ENCODE measurements at places on chromosomes 12 and 14.

DNA sequence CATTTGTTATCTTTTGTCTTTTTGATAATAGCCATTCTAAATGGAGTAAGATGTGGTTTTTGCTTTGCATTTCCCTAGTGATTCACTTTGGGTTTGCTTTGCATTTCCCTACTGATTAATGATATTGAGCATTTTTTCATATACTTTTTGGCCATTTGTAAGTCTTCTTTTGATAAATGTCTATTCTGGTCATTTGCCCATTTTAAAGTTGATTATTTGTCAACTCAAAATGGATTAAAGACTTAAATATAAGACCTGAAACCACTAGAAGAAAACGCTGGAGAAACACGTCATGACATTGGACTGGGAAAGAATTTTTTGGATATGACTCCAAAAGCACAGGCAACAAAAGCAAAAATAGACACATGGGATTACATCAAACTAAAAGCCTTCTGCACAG is 148.0 kb downstream of the APAF1 start:
- no peak for DNase-seq

DNA sequence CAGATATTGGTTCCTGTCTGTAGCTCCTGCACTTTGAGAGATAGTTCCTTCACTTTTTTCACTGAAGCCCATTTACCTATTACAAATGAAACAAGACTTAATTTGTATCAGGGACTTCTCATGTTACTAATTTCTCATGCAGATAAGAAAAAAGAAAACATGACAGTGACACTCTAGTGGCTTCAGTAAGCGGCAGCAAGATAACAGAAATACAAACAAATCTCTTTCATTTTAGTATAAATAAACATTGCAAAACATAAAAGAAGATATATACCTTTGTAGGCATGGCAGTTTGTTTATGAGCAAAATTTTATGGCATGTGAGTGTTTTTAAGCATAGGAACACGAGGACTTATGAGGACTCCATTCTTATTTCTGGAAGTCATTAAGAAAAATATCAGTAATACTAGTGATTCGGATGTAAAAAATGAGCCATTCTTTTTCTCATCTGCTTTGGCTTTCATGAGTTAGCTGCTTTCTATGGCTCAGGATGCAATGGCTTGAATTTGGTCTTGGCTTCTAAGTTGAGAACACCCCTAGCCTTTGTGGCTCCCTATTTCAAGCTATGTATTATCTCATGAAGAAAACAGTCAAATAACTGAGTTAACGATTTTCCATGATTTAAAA is 310.1 kb upstream of the RGS6 start:
- no peak for DNase-seq

DNA sequence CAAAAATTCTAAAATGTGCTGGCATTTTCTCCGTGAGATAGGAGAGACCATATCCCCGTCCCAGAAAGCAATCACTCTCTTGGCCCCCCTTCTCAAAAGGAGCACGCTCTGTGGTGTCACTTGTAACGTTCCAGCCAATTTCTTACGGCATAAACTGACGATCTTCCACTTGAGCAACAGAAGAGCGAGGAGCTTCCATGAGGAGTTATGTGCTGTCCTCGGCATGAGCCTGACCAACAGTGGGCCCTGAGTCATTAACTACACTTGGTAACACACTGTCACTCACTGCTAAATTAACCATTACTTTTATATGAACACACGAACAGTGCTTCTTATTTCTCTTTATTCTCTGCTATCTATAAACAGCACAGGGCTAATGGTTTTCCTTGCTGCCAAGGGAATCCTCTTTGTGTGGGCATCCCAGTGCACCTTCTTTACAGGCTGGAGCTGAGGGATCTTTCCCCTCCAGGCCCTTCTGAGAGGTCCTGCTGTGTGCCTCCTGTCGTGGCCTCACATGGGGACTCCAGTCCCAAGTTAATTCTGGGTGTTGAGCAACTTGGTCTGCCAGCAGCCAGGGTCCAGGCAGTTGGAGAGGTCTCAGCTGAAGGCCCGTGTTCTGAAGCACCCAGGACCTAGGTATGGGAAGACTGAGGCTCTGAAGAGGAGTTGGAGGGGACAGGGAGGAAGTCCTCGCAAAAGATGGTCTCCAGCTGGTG is 9.4 kb downstream of the SLC6A13 start:
- DNase-seq = no peak

DNA sequence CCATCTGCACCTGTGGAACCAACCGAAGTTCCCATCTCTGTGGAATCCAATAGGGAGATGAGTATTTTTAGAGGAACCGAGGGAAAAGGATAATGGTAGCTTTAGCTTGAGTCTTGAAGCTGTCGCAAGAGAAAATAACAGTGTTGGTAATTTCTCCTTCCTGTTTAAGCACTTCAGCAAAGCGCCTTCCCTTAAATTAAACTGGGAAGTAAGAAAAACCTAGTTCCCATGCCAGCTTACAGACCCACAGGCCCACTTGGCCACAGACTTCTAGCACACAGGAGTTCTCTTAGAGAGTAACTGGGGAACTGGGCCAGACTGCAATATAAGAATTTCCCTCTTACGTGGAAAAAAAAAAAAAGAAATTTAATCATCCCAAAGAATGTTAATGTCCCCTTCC is 223.8 kb downstream of the EFCAB11 start:
- no peak for DNase-seq

DNA sequence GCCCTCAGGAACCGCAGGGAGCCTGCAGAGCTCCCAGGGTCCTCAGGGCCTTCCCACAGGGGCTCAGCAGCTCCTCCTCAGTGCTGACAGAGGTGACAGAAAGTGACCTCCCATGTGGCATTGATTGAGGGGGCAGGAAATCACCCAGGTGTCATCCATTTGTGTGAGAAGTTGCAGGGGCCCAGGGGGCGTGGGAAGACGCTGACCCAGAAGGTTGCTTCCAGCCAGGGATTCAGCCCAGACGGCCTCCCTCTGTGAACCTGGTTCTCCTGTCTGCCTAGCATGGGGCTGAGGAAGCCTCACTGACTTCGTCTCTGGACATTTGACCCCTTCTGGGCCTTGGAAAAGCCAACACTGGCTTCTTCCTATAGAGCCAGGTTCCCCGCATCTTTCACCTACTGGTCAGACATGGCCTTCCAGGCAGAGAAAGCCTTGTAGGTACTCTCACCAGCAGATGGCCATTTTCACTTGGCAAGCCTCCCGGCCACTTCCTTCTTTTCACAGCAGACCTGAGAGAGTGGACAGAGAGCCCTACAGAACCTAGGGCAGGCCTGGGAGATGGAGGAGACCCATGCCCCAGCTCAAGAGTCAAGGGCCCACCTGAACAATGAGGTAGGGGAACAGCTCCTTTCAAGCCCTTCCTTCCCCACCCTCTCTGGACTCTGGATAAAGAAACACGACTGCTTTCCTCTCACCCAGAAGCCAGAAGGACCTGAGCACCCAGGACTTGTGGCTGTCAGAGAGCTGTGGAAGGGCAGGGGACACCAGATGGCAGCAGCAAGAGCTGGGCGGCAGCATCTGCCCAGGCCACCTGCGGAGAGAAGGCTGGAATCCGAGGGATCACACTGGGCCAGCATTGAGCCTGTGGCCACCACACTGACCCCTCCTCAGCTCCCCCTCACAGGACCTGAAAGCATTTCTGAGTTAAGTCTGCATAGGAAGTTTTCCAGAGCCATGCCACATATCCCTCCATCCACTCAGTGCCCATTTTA is 377.8 kb downstream of the DPF3 start:
- no peak for DNase-seq

DNA sequence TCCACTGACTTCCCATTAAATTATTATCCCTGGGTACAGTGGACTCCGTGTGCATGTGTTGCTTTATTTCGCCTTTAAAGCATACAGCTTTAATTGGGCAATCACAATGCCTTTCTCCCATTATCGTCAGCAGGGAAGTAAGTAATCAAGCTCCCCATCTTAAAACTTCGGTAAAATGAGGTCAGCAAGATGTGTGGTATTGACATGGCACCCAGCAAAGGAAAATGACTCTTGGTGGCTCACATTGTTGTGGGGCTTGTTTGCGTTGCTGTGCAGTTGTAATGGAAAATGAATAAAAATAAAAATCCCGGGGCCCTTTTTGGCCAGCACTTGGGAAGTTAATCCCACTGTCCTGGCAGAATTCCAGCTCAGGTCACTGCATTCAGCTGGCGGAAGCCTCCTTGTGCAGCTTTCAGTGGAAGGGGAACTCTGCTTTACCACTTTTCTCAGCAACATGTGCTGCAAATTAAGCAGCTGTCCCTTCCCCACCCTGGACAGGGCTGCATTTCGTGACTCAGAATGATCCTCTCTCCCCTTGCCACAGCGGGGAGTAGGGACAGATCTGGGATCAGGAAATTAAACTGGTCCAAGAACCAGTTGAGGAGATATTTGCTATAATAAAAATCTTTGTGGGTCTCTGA is 13.9 kb upstream of the ATP2A2 start:
- peak; percentile 35 for DNase-seq

DNA sequence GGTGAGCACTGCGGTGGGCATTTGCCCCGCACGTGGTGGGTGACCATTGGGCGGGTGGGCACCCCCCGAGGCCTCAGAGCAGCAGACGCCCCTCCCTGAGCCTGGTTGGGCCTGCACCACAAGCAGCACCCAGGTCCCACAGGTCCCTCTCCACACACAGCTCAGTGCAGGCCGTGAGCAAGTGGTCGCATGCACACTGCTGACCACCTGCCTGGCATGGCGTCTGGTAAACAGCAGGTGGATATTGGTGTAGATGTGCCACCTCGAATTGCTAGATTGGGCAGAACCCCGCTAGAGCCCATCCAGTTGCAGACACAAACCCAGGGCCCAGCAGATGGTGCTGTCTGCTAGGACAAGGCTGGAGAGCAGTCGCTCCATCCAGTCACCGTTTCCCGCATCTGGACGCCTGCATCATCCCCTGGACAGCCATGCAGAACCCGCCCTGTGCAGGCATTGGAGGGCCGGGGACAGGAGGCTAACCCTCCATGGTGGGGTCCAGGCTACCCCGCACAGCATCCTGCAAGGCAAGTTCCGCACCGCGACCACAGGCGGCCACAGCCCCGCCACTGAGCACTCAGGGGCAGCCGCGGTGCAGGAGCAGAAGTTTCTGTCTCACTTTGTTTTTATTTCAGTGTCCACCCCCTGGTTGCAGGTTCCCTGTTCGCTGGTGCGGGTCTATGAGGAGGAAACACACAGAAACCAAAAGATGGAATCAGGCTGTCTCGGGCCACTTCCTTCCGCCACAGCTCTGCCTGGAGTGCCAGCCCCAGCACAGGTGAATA is 45.6 kb upstream of the RIMBP2 start:
- DNase-seq = peak; percentile 74

GRCh38 chr14:88316521-88316920 is 6.5 kb downstream of the KCNK10 start:
- DNase-seq = no peak

- DNase-seq = no peak
These were observed 118.6 kb upstream of the SSTR1 start for GRCh38 chr14:38089123-38089522.

GRCh38 chr14:65981192-65981843 is 504.9 kb upstream of the CCDC196 start:
- no peak for DNase-seq

- no peak for DNase-seq
These were observed 10.6 kb upstream of the TNFRSF1A start for GRCh38 chr12:6352193-6353173.
